M059J (cell line): ENCODE measurements at places on chromosomes 1 and 21. TPM values are rescaled to one million over a fixed set of nuclear protein-coding genes. Genes with fewer than 3 reads are reported as not detected.

GRCh38 chr21:42621819-42622177 is 31.6 kb upstream of the PDE9A start:
- no peak for DNase-seq

DNA sequence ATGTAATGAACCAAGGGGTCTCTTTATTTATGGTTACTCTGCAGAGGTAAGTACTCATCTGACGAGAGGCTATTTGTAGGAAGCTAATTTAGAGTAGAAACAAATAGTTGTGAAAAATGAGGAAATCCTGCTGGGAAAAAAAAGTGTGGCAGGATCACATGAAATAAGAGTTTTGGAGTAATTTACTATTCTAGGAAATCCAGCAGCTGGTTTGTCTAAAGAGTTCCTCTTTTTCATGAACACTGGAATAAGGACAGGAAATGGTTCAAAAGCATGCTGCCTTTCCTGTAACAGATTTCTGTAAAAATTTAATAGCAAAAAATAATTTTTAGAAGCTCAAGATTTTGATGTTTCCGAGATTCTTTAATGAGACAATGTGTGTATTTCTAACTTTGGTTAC is 177.3 kb downstream of the CHRM3 start:
- no peak for DNase-seq

- no peak for DNase-seq
Observed at GRCh38 chr21:28458446-28458845, 534.2 kb downstream of the LTN1 start.

Gene ZSWIM5
- total RNA-seq = 0.02 and 0.49 TPM in 2 replicates

DNA sequence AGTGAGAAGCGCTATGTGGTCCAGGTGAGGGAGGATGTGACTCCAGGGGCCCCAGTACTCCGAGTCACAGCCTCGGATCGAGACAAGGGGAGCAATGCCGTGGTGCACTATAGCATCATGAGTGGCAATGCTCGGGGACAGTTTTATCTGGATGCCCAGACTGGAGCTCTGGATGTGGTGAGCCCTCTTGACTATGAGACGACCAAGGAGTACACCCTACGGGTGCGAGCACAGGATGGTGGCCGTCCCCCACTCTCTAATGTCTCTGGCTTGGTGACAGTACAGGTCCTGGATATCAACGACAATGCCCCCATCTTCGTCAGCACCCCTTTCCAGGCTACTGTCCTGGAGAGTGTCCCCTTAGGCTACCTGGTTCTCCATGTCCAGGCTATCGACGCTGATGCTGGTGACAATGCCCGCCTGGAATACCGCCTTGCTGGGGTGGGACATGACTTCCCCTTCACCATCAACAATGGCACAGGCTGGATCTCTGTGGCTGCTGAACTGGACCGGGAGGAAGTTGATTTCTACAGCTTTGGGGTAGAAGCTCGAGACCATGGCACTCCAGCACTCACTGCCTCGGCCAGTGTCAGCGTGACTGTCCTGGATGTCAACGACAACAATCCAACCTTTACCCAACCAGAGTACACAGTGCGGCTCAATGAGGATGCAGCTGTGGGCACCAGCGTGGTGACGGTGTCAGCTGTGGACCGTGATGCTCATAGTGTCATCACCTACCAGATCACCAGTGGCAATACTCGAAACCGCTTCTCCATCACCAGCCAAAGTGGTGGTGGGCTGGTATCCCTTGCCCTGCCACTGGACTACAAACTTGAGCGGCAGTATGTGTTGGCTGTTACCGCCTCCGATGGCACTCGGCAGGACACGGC is 2.2 kb downstream of the CELSR2 start:
- no peak for DNase-seq

DNA sequence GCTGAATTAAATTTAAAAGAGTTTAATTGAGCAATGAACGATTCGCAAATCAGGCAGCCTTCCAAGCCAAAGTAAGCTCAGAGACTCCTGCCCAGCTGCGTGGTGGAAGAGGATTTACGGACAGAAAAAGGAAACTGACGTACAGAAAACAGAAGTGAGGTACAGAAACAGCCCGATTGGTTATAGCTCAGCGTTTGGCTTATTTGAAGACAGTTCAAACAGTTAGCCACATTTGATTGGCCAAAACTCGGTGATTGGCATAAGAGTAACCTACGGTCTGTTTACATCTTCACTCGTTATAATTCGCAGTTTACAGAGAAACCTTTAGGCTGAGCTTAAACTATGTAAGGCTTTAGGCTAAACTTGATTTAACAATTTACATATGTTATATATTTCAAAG is 46.9 kb downstream of the CR1L start:
- DNase-seq = peak; percentile 27

DNA sequence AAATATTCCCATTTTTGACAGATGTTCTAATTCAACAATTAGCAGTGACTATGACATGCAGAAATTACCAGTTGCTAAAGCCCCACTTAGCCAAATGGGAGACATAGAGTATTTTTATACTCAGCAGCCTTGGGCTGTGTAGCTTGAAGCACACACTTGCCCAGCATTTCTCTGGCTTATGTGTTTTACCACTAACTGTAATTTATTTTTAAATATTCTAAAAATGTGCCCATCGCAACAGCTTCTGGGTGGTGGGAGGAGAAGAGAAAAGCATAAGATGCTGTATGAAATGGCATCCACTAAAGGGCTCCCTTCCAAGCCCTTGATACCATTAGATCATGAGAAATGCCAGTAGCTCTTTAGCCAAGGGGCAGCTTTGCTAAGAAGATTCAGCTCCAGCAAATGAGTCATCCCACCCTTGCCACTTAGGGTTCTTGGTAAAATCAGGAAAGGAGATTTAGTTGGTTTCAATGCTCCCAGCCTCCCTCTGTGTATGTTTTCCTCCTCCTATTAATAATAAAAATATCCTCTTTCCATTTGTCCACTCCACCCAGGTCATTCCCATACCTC is 462.7 kb upstream of the DEPDC1 start:
- peak; percentile 37 for DNase-seq

- DNase-seq = no peak
Observed at GRCh38 chr1:230049731-230050130, 17.3 kb upstream of the GALNT2 start.

Gene SLC30A2
- total RNA-seq = 0.52 and 1.8 TPM in 2 replicates

Gene DNASE2B
- not detected in 2 replicates for total RNA-seq

GRCh38 chr1:228088586-228089498 is 6.3 kb downstream of the ARF1 start:
- no peak for DNase-seq

GRCh38 chr1:27135541-27136235 is 19.2 kb downstream of the SLC9A1 start:
- DNase-seq = no peak
